ENCODE measurements at places on chromosomes 2 and 18. TPM values are rescaled to one million over a fixed set of nuclear protein-coding genes. Genes with fewer than 3 reads are reported as not detected.

DNA sequence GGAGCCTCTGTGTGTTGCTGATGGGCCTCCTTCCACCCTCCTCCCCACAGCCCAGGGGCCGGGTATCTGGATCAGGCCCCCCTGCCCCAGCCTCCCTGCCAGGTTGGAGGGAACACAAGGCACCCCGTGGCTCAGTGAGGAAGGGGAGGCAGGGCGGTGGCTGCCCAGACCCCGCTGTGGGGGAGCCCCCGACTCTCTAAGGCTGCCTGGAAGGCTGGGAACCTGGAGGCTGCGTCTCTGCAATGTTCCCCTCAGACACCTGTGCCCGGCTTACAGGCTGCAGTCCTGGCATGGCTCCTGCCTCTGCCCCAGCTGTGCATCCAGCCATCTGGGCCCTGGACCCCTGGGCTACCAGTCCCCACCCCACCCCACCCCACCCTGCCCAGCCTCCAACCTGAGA lies 438 bp upstream of the MAB21L4 start:
- DNase-seq = no peak

GRCh38 chr2:238952261-238952919 lies 104.5 kb downstream of the TWIST2 start:
- no peak for DNase-seq

Gene FHOD3
- total RNA-seq = 1.9 TPM

Gene ARL4C
- 16.1 TPM for total RNA-seq

DNA sequence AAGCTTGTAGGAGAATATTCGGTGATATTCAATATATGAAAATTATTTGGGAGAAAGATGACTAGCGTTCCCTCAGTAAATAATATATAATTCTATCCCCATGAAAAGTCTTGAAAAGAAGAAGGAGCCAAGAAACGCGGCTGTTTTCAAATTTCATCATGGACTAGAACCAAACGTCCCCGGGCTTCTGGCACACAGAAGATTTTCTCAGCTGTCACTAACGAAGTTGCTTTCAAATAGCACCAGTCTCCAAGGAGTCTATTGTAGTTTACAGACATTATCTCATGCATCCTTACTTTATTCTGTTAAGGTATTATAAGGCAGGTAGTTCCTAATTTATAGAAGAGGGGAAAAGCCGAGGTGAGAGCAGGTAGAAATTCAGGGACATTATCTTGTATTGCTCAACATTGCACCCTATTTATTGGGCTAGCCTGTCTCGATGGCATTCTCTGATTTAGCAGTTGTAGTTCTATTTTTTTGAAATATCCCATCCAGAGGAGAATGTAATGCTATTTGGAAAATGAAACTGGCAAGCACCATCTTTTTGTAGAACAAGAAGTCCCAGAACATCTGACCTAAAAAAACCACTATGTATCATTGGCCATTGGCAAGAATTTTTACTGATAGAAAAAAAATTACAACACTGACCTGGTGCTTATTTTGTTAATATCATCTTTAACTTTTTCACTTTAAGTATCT lies 198.1 kb upstream of the RASGRP3 start:
- DNase-seq = no peak

DNA sequence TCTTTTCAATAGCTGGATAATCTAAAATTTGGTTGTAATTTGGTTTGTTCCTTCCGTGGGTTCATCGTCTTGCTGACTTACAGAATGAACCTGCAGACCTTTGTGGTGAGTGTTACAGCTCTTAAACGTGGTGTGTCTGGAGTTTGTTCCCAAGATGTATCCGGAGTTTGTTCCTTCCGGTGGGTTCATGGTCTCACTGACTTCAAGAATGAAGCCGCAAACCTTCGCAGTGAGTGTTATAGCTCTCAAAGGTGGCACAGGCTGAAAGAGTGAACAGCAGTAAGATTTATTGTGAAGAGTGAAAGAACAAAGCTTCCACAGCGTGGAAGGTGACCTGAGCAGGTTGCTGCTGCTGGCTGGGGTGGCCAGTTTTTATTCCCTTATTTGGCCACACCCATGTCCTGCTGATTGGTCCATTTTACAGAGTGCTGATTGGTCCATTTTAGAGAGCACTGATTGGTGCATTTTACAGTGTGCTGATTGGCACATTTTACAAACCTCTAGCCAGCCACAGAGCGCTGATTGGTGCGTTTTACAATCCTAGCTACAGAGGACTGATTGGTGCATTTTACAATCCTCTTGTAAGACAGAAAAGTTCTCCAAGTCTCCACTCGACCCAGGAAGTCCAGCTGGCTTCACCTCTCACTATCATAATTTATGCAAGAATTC lies 16.6 kb downstream of the RALB start:
- DNase-seq = no peak

- DNase-seq = no peak
Observed at GRCh38 chr2:140895378-140895777, 1235.4 kb downstream of the LRP1B start.

- DNase-seq = no peak
Observed at GRCh38 chr2:120787111-120787821, 51.6 kb downstream of the GLI2 start.

Measured in breast epithelium (tissue), 4 donors.